Upper lobe of left lung (tissue), 6 donors: ENCODE measurements at places on chromosomes 2 and 18. TPM values are rescaled to one million over a fixed set of nuclear protein-coding genes. Genes with fewer than 3 reads are reported as not detected.
A peak's percentile ranks its signal among the peaks of the same experiment; 100 is the strongest.

The DNAH6 gene
- 25.0 TPM for total RNA-seq

The RPRM gene
- not detected for total RNA-seq

The DES gene
- 67.8 TPM for total RNA-seq

GRCh38 chr2:238831177-238831576 is 16.7 kb upstream of the TWIST2 start:
- H3K4me1 ChIP-seq = no peaks in the 10 kb centered on the region
- no peaks in the 10 kb centered on the region for H3K27me3 ChIP-seq
- H3K4me3 ChIP-seq = no peak overlapping the region
- no peak overlapping the region for H3K27ac ChIP-seq

- no peak for DNase-seq
- no peak overlapping the region for H3K4me3 ChIP-seq
- H3K27me3 ChIP-seq = no peaks in the 10 kb centered on the region
- no peaks in the 10 kb centered on the region for H3K4me1 ChIP-seq
These were observed 43.4 kb downstream of the THUMPD2 start for GRCh38 chr2:39735648-39736047.

DNA sequence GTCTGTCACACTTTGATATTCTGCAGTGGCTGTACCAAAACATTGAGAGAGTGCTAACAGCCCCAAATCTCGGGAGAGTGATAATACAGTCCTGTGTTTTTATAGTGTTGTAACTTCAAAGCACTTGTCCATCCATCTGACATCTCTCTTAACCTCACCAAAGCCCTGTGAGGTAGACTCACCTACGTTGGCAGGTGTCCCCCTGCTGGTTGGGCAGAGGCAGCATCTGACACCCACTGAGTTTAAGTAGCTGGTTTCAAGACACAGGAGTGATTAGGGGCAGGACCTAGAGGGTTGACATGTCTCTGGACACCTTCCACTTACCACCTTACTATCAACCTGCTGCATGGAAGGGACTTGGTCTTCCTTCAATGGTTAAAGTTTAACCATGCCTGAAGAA is 22.9 kb downstream of the COLEC12 start:
- no peaks in the 10 kb centered on the region for H3K36me3 ChIP-seq
- no peak overlapping the region for H3K27ac ChIP-seq
- no peak overlapping the region for H3K4me3 ChIP-seq
- peak; percentile 51 for DNase-seq
